ENCODE measurements at places on chromosomes 13 and 19.

DNA sequence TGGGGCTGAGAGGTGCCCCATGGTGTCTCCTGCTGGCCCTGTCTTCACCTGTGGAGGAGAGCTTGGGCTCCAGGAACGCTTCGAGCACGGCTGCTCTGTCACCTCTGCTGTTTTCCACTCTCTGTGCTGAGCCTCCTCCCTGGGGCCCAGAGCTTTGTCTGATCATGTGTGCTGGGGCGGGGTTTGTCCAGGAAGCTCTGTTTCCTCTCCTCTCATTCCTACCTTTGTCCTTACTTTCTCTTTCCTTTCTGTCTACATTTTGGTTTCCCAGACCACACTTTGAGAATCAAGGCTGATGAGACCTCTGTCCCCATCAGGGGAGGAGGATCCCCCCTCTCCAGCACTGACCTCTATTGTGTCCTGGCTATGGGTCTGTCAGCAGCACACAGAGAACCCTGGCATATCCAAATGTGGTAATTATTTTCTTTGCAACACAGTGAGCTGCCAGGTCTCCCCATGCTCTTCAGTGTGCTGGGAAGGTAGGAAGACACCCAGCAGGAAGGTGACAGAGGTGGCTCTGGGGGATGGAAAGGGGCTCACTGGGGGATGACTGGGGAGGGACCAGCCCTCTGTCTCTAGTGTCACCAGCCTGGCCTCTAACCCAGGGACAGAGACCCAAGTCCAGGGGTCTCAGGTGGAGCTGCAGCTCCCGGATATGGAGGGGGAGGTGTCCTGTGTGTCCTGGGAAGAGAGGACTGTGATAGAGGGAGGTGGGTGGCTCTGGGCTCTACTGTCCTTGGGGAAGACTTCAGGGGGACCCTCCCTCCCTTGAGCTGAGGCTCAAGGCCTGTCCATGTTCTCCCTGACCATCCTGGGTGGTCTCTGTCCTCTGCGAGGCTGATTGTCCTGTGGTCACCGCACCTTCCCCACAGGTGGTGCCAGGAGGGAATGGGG, at the start of gene CEACAM1:
Gene CEACAM1 (minus strand): TSS at position 128 of the 894 bp plus-strand sequence. CDS start 107 bp downstream, at position 21.
- DNase-seq, result peak; percentile 58

DNA sequence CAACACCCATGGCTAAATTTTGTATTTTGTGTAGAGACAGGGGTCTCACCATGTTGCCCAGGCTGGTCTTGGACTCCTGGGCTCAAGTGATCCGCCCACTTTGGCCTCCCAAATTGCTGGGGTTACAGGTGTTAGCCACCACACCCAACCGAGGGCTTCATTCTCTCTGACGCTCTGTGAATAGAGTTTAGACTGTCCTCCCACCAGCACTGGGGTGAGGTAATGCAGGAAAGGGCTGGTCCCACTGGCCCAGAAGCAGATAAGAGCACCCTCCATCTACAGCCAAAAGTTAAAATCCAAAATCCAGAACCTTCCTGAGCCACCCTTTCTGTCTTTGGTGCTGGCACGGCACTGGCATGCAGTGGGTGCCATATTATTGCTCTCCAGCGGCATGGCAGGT, 31.8 kb upstream of the HOMER3 start:
- DNase-seq, result no peak

- no peak for DNase-seq
These were observed 130.1 kb upstream of the ZNF91 start for GRCh38 chr19:23525276-23525852.

GRCh38 chr19:33132021-33132420, at the start of gene WDR88:
Gene WDR88, plus strand, starts transcription at chr19:33132114. Its CDS starts 56 bp downstream, at chr19:33132170.
- DNase-seq, result no peak

- DNase-seq, result no peak
These were observed 71.5 kb downstream of the KCTD15 start for GRCh38 chr19:33868076-33868735.

DNA sequence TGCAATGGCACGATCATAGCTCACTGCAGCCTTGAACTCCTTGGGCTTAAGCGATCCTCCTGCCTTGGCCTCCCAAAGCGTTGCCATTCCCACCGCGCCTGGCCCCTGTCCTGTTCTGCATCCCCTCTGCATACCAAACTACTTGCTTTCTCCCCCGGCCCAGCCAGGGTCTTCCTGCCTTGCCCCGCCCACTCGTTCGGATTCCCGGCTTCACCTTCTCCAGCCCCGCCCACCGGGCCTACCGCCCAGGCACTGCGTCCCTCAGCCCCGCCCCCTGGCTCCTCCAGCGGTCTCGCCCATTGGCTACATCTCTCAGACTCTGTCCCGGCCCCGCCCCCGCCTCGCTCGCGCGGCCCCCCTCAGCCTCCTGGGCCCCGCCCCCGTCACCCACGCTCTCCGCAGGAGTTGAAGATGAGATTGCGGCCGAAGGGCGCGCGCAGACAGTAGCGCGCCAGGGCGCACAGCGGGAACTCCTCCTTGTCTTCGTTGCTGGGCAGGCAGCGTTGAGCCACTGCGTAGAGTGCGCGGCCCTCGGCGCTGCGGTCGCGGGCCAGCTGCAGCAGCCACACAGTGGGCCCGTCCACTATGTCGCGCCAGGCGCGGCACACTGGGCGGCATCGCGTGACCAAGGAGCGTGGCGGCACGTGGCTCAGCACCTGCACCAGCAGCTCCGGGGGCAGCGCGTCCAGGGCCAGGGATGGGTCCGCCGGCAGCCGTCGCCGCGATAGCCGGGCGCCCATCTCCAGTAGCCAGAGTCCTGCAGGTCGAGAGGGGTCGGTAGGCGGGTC, 19.0 kb downstream of the MRPS12 start:
- peak; percentile 90 for DNase-seq

GRCh38 chr13:37383856-37384370, 214.7 kb downstream of the POSTN start:
- no peak for DNase-seq

GRCh38 chr13:67574320-67575233, 344.4 kb upstream of the PCDH9 start:
- DNase-seq, result no peak

DNA sequence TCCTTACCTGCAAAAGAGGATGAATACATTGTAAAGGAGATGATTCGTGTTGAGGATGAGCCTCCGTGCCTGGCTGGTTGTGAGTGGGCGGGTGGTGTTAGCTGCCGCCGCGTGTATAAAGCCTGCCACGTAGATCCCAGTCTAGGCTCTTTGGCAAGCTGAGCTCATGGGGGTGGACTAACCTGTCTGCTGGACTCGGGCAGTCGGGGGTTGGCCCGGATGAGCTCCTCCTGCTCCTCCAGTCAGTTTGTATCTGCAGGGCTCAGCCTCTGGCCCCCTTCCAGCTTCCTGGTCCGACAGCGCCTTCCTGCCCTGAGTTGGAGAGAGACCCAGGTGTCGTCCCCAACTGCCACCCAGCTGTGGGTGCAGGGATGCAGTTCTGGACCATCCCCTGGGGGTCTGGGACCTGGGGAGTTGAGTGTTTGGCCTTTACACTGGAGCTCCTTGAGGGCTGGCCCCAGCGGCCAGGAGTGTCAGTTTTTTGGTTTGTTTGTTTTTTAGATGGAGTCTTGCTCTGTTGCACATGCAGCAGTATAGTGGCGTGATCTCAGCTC, 20.9 kb downstream of the TECR start:
- DNase-seq, result no peak

DNA sequence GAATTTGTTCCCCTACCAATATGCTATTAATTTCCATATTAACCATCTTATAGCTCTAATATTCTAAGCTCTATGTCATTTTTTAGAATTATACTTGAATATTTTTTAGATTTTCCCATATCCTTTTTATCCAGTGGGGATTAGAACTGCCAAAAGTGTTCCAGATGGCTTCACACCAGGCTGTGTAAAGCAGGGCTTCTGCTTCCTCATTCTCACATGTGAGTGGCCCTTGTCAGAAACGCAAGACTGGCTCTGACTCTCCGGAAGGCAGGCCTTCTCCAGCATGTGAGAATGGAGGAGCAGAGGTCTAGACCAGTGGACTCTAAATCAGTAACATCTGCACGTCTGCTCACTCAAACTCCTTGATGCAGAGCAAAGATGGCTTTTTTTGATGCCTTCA, 650.1 kb downstream of the FGF9 start:
- DNase-seq, result no peak

DNA sequence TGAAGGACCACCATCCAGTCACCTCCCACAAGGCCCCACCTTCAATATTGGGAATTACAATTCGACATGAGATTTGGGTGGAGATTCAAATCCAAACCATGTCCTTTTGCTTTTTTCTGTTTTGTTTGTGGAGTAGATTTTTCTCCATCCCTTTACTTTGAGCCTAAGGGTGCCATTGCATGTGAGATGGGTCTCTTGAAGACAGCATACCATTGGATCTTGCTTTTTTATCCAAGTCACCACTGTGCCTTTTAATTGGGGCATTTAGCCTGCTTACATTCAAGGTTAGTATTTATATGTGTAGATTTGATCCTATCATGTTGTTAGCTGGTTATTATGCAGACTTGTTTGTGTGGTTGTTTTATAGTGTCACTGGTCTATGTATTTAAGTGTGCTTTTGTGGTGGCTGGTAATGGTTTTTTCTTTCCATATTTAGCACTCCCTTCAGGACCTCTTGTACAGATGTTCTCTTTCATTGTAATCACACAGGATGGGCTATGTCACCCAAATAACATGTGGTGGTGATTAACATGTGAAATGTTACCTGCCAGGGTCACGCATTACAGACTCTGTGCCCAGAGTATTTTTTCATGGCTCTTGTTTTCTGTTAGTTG, 58.0 kb downstream of the ZNF823 start:
- DNase-seq, result no peak

- DNase-seq, result no peak
These were observed 1587.0 kb upstream of the PRR20A start for GRCh38 chr13:55553701-55554100.

DNA sequence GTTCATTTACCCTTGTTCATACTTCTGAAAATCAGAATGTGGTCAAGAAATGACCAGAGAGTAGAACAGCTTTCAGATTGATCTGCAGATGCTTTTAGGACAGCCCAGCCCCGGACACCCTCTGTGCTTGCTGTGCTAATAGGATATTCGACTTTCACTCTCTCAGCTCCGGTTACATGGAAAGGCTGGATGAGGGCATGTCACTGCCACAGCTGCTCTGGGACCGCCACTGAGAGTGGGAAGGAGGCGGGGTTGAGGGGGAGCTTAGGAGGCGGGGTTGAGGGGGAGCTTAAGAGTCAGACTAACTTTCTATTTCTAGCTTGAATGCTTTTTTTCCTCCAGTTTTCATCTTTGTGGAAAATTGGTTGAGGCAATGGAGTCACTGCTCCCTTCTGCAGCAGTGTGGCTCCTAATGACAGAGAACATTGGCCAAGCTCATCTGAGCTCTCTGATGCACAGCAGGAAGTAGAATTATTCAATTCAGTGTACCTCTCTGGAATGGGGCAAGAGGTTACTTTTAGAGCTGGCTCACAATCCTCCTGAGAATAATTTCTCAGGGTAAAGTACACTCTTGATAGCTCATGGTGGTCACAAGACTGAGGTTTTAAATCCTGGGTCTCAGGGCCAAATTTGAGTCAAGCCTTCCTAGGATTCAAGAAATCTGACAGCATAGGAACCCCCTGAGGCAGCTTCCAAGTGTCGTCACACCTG, 74.6 kb upstream of the NPAS1 start:
- no peak for DNase-seq

DNA sequence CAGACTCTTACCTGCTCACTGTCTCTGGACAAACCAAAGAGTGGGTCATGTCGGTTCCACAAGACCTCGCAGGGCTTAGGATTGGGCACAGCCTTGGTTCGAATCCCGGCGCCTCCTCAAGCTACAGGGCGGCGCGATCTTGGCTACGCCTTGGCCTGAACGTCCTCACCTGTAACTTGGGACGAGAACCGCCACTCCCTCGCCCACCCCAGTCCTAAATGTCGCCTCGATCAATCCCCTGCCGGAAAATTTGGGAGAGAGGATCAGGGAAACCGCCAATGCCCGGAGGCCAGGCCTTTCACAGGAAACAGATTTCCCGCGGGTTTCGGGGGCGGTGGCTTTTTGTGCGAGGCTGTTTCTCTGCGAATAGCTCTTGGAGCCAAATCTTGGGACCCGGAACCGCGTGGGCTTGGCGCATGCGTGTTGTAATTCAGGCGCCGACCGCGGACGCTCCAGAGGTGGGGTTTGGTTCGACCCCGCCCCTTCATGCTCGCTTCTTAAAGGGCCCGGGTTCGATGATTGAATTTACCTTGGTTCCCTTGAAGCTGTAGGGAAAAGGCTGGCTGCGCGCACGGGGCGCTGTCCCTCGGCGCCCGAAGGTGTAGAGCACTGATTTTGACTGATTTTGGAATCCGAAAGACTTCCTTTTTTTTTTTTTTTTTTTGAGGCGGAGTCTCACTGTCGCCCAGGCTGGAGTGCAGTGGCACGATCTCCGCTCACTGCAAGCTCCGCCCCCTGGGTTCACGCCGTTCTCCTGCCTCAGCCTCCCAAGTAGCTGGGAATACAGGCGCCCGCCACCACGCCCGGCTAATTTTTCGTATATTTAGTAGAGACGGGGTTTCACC, at the start of gene NR2C2AP:
Gene NR2C2AP (minus strand): TSS at position 403 of the 845 bp plus-strand sequence. CDS start 354 bp downstream, at position 49.
- DNase-seq, result peak; percentile 92

- DNase-seq, result no peak
These were observed 130.6 kb downstream of the STARD13 start for GRCh38 chr13:33154911-33155310.

DNA sequence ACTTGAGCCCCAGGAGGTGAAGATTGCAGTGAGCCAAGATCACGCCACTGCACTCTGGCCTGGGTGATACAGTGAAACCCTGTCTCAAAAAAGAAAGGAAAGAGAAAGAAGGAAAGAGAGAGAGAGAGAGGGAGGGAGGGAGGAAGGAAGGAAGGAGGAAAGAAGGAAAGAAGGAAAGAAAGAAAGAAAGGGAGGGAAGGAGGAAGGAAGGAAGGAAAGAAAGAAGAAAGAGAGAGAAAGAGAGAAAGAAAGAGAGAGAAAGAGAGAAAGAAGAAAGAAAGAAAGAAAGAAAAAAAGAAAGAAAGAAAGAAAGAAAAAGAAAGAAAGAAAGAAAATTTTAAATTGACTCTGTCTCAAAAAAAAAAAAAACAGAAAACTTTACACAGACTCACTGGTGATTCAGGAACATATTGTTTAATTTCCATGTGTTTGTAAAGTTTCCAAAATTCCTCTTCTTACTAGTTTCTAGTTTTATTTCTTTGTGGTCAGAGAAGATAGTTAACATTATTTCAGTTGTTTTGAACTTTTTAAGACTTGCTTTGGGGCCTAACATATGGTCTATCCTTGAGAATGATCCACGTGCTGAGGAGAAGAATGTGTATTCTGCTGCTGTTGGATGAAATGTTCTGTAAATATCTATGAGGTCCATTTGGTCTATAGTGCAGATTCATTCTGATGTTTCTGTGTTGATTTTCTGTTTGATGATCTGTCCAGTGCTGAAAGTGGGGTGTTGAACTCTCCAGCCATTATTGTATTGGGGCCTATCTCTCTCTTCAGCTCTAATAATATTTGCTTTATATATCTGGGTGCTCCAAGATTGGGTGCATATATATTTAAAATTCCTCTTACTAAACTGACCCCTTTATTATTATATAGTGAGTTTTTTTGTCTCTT, 204.4 kb upstream of the SERP2 start:
- no peak for DNase-seq

GRCh38 chr13:114212158-114212495, 22.6 kb upstream of the CDC16 start:
- no peak for DNase-seq

- DNase-seq, result no peak
These were observed 21.0 kb downstream of the DHX34 start for GRCh38 chr19:47370045-47370611.

- no peak for DNase-seq
These were observed 9.4 kb upstream of the SBK3 start for GRCh38 chr19:55554741-55555152.
